ENCODE measurements at places on chromosomes 16 and 17.

- no peaks in the 10 kb centered on the region for H3K27me3 ChIP-seq
- no peaks in the 10 kb centered on the region for H3K36me3 ChIP-seq
- H3K4me1 ChIP-seq: peaks cover 37% of the 10 kb centered on the region
Measured at GRCh38 chr17:44105941-44106340, 17.5 kb downstream of the HDAC5 start.

- no peak for DNase-seq
- no peak overlapping the region for H3K27ac ChIP-seq
- H3K4me1 ChIP-seq: no peaks in the 10 kb centered on the region
- H3K4me3 ChIP-seq: no peak overlapping the region
Measured at GRCh38 chr16:79351927-79352326, 248.6 kb downstream of the MAF start.

GRCh38 chr17:7219812-7220592, at the start of the genes ACADVL and DLG4:
Gene ACADVL (plus strand): TSS chr17:7219938. CDS start chr17:7219985, 47 bp downstream.
Gene DLG4 (minus strand): TSS chr17:7219836.
- peak; percentile 99 for DNase-seq
- H3K36me3 ChIP-seq: peaks cover 42% of the 10 kb centered on the region
- peaks cover 48% of the 10 kb centered on the region for H3K4me1 ChIP-seq

- no peak overlapping the region for H3K27ac ChIP-seq
- no peaks in the 10 kb centered on the region for H3K36me3 ChIP-seq
- no peak overlapping the region for H3K4me3 ChIP-seq
- DNase-seq: no peak
- H3K27me3 ChIP-seq: peaks cover 21% of the 10 kb centered on the region
Measured at GRCh38 chr17:20952183-20952582, 90.6 kb downstream of the USP22 start.

- no peak overlapping the region for H3K27ac ChIP-seq
- no peaks in the 10 kb centered on the region for H3K4me1 ChIP-seq
- no peak overlapping the region for H3K4me3 ChIP-seq
- H3K36me3 ChIP-seq: peaks cover 3% of the 10 kb centered on the region
- DNase-seq: peak; percentile 84
Measured at GRCh38 chr17:10646392-10646990, 10.6 kb downstream of the MYH3 start.

- no peak overlapping the region for H3K4me3 ChIP-seq
- no peaks in the 10 kb centered on the region for H3K4me1 ChIP-seq
- no peaks in the 10 kb centered on the region for H3K27me3 ChIP-seq
- no peaks in the 10 kb centered on the region for H3K36me3 ChIP-seq
- no peak overlapping the region for H3K27ac ChIP-seq
Measured at GRCh38 chr16:59840169-59840568, 1106.1 kb upstream of the GOT2 start.

DNA sequence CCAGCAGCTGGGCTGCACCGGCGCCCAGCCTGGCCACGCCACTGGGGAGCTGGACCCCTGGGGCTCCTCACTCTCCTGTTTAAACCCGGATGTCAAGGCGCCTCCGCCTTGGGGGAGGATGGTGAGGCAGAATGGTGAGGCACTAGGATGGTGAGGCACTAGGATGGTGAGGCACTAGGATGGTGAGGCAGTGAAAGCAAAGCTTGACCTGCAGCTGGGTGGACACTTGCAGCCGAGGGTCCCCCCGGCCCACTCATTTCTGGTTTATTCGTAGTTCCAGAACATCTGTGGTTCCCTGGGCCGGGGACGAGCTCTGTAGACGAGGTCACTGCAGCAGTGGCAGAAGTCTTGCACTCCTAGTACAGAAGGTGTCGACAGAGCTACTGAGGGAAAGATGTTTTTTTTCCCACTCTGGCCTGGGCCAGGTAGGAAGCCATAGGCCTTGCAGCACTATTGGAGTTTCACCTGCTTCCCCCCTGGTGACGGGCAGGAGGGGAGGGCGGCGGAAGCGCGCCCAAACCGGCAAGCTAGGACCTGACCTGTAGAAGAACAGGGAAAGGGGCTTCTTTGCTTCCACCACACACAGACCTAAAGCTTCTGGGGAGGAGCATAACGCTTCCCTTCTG, 1.1 kb upstream of the HNF1B start:
- H3K4me3 ChIP-seq: no peak overlapping the region
- no peaks in the 10 kb centered on the region for H3K4me1 ChIP-seq
- no peak overlapping the region for H3K27ac ChIP-seq
- DNase-seq: no peak

DNA sequence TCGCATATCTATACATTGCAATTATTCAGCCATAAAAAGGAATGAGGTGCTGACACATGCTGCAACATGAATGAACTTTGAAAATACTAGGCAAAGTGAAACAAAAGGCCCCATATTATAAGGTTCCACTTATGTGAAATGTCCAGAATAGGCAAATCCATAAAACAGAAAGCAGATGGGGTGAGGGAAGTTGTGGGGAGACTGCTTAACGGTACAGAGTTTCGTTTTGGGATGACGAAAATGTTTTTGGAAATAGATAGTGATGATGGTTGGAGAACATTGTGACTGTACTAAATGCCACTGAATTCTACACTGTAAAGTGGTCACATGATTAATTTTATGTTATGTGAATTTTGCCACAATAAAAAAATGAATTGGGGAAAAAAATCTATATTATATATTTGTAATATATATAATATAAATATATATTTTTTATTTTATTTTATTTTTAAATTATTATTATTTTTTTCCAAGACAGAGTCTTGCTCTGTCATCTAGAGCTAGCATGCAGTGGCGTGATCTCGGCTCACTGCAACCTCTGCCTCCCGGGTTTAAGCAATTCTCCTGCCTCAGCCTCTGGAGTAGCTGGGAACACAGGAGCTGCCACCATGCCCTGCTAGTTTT, 4.2 kb upstream of the GNA13 start:
- no peak overlapping the region for H3K4me3 ChIP-seq
- no peak overlapping the region for H3K27ac ChIP-seq
- H3K4me1 ChIP-seq: peaks cover 3% of the 10 kb centered on the region
- no peaks in the 10 kb centered on the region for H3K36me3 ChIP-seq
- no peaks in the 10 kb centered on the region for H3K27me3 ChIP-seq
- DNase-seq: no peak

- no peak overlapping the region for H3K27ac ChIP-seq
- H3K27me3 ChIP-seq: no peaks in the 10 kb centered on the region
- no peaks in the 10 kb centered on the region for H3K36me3 ChIP-seq
- no peaks in the 10 kb centered on the region for H3K4me1 ChIP-seq
- H3K4me3 ChIP-seq: no peak overlapping the region
Measured at GRCh38 chr16:10367616-10368188, 18.2 kb upstream of the ATF7IP2 start.

GRCh38 chr16:89720551-89720812, 216 bp downstream of the VPS9D1 start:
- H3K27me3 ChIP-seq: no peaks in the 10 kb centered on the region
- H3K36me3 ChIP-seq: peaks cover 26% of the 10 kb centered on the region
- H3K4me1 ChIP-seq: peaks cover 26% of the 10 kb centered on the region
- no peak for DNase-seq
- H3K4me3 ChIP-seq: peak overlapping the region; percentile 88
- peak overlapping the region; percentile 91 for H3K27ac ChIP-seq

DNA sequence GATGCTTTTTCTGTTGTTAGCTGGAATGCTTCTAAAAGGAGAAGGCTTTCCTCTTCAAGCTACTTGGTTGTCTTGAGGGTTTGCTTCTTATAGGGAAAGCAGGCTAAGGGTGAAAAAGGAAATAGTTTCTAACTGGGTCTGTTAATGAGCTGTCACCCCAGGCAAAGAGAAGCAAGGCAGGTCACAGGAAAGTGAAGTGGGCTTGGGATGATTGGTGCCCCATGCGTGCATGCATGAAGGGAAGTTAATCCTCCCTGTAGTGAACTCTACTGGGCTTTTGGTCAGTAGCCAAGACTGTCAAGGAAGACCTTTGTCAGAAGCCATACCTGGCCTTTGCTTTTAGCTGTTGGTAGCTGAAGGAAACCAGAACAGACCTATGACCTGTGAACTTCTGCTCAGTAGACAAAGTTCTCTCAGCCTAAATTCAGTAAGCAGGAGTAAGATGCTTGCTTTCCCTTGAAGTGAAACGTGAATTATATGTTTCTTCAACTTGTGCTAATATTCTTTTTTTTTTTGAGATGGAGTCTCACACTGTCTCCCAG, 16.5 kb downstream of the TENT4B start:
- no peaks in the 10 kb centered on the region for H3K27me3 ChIP-seq
- no peak overlapping the region for H3K27ac ChIP-seq
- no peaks in the 10 kb centered on the region for H3K36me3 ChIP-seq
- no peak for DNase-seq
- no peak overlapping the region for H3K4me3 ChIP-seq

DNA sequence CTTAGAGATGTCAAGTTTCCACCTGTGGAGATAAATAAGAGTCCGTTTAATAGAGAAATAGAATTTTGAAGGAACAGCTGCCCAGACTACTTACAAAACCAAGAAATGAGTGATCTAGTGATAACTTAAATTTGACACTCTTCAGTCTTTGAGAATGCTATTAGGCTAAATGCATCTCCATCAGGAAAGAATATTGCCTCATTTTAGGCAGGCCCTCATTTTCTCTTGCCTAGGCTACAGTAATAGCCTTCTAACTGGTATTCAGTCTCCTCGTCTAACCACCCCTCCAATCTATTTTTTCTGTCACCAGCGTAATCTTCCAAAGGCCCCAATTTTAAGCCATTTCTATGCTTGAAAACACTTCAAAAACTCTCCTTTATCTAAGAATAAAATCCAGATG, 537.8 kb upstream of the CA10 start:
- no peaks in the 10 kb centered on the region for H3K36me3 ChIP-seq
- no peak for DNase-seq
- no peak overlapping the region for H3K4me3 ChIP-seq

GRCh38 chr17:13787636-13788035, 185.9 kb upstream of the HS3ST3A1 start:
- H3K4me1 ChIP-seq: peaks cover 13% of the 10 kb centered on the region
- no peak for DNase-seq
- H3K27me3 ChIP-seq: no peaks in the 10 kb centered on the region
- no peaks in the 10 kb centered on the region for H3K36me3 ChIP-seq

GRCh38 chr17:80683625-80684104, 139.0 kb downstream of the RPTOR start:
- H3K27ac ChIP-seq: no peak overlapping the region
- no peak overlapping the region for H3K4me3 ChIP-seq
- peaks cover 3% of the 10 kb centered on the region for H3K4me1 ChIP-seq
- H3K27me3 ChIP-seq: no peaks in the 10 kb centered on the region
